ENCODE measurements at places on chromosomes 13 and 19.

GRCh38 chr13:80117515-80117914 is 223.4 kb downstream of the SPRY2 start:
- no peak for DNase-seq

GRCh38 chr13:106349080-106349931 is 186.2 kb downstream of the EFNB2 start:
- DNase-seq: no peak

DNA sequence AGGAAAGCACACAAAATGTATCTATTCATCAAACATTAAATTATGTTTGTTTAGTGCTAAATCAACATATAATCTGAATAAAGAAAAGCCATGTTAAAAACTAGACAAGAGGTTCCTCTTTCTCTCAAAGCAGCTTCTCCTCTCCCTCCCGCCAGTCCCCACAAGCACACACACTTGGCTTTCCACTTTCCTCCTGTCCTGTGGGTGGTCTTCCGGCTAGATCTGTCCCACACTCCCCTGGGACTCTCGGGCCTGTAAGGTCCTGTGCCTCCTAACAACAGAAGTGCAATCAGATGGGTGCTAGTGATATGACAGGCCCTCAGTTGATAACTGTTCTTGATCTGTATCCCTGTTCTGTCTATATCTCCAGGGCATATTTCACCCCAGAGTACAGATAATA is 45.6 kb upstream of the RAP2A start:
- no peak for DNase-seq

DNA sequence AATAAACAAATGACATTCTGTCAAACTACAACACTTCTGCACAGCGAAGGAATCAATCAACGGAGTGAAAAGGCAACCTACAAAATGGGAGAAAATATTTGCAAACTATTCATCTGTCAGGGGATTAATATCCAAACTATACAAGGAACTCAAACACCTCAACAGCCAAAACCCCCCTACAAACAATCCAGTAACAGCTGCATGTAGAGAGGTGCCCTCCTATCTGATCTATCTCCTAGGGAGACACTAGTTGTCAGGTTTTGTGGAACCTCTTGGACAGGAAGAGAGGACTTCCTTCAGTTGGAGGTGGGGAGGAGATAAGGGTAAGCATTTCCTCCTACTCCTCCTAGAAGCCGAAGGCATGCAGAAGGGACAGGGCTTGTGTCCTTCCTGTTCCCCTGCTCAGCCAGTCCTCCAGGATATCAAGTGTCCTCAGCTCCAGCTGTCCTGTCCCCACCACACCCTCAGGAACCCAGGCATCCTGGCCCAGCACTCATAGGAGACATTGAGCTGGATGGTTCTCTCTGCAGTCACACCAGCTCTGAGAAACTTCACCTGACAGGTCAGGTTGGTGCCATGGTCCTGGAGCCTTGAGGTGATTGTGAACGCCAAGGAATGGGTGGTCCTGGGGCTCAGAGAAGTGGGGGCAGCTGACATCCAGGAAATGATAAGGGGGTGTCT is 9.8 kb upstream of the SIGLEC8 start:
- no peak for DNase-seq

- no peak for DNase-seq
These were observed 17.2 kb downstream of the GTF2F2 start for GRCh38 chr13:45137526-45137925.
